Thoracic aorta (tissue), 2 donors: ENCODE measurements at places on chromosomes 2 and 18.

- no peak for DNase-seq
These were observed 125.4 kb downstream of the CELF4 start for GRCh38 chr18:37440206-37440605.

- no peak for DNase-seq
These were observed 19.0 kb downstream of the USP39 start for GRCh38 chr2:85635011-85635410.

GRCh38 chr18:26133652-26134051 is at the start of gene PSMA8:
Gene PSMA8 (plus strand): TSS chr18:26133869. CDS start chr18:26133966, 97 bp downstream.
- no peak for DNase-seq

DNA sequence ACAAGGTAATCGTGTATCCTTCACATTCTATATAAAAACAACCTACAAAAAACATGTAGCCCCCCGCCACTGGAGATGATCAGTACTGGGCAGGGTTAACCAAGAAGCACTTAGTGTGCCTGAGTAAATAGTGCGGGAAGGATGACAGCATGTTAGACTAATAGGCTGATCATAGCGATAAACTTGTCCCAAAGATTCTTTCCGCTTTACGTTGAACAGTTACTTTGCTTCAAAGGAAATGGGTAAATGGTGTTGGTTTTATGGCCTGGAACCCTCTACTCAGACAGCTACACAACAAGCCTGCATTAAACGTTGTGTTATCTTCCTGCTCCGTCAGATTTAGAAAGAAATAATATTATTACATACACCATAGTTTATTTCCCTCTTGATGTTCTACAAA is 67.7 kb downstream of the CTAGE1 start:
- no peak for DNase-seq

DNA sequence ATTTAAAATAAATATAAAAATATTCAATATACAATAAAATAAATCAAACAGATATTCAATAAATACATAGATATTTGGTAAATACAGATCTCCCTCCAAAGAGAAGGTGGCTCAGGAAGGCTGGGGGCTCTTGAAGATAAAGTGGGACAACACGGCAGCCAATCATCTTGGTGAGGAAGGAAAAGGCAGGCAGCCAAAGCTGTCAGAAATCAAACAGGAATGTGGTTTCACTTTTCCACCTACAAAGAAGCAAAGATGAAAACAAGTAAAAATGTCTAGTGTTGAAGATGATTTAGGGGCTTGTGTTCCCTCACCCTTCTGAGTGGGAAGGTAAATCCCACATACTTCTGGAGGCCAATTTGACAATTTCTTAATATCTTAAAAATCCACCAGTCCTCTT is 85.7 kb downstream of the B3GNT2 start:
- no peak for DNase-seq

GRCh38 chr2:163736433-163737189 is 803 bp upstream of the FIGN start:
- DNase-seq, result no peak
